ENCODE measurements at places on chromosomes 13 and 19.

DNA sequence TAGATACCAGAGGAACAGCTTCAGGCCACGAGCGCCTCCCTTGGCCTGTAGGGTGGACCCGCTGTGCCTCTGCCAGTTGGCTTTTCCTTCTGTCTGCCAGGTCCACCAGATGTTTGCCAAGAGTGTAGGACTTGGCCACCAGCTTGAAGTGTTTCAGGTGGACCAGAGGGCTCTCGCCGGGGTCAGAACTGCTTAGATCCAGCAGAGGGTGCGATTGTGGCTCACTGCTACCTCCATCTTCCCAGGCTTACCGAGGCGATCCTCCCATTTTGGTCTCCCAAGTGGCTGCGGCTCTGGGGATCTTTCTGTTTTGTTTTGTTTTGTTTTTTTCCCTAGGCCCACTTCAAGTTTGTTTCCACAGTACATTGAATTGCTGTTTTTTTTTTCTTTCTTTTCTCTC lies 23.0 kb upstream of the ZNF730 start:
- DNase-seq = no peak

GRCh38 chr19:6271721-6272410 lies 7.9 kb downstream of the MLLT1 start:
- peak; percentile 25 for DNase-seq

DNA sequence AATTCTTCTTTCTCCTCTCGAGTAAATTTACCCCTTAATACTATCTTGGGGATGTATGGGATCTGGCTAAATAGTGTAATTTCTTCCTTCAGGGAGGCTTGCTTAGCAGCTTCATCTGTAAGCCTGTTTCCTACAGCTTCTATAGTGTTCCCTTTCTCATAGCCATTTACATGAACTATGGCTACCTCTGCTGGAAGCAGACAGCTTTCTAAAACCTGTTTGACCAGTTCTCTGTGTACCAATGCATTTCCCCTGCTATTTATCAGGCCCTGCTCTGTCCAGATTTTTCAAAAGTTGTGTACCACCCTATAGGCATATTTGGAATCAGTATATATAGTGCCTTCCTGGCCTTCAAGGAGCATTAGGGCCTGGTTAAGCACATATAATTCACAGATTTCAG lies 113.6 kb upstream of the PCDH9 start:
- no peak for DNase-seq

- DNase-seq = no peak
These were observed 179.0 kb downstream of the NUFIP1 start for GRCh38 chr13:44810061-44810840.

DNA sequence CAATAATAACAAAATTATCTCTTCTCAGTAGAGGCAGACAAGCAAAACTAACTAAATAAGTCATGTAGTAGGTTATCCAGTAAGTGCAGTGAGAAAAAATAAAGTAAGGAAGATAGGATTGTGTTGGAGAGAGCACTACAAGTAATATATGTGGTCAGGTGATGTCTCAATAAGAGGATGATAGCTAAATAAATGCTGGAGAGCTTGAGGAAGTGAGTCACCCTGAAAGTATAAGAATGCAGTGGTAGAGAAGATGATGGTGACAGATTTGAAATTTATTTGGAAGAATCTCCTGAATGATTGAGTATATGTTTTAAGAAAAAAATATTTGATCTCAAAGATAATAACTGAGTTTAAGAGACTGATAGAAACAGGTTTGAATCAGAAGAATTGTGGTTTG lies 152.2 kb upstream of the PRR20A start:
- no peak for DNase-seq

DNA sequence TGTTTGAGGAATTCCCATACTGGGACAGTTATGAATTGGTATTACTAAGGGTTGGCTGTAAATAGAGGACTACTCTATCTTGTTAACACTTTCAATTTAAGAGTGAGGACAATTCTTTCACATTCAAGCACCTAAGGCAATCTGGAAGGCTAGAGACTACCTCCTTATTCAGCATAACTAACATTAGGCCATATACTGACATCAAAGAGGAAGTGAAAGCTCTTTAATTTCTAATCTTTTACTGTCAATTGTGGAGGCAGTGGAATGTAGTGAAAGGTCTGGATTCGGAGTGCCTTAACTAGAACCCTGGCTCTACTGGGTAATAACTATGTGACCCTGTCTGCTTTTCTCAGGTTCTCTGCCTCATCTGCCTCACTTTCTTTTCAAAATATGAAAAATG lies 134.0 kb downstream of the UFM1 start:
- no peak for DNase-seq

DNA sequence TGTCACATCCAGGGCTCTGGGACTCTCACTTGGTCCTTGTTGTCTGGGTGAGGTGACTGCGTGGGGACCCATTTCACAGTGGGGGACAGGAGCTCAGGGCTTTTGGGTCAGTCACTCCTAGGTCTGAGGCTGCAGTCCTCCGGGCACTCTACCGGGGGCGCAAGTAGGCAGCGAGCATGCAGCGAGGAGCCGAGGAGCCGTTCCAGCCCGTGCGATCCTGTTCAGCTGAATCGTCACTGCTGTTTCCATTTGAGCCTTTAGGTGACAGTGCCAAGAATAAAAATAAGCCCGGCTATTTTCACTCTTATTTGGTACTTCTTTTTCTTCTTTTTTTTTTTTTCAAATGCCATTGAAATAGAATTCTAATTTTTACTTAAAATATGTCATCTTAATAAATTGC lies 126.5 kb downstream of the ZNF536 start:
- DNase-seq = no peak

All from fibroblast of skin of left quadriceps (primary cell).